ENCODE measurements at places on chromosomes 5 and 9.
A peak's percentile ranks its signal among the peaks of the same experiment; 100 is the strongest.

DNA sequence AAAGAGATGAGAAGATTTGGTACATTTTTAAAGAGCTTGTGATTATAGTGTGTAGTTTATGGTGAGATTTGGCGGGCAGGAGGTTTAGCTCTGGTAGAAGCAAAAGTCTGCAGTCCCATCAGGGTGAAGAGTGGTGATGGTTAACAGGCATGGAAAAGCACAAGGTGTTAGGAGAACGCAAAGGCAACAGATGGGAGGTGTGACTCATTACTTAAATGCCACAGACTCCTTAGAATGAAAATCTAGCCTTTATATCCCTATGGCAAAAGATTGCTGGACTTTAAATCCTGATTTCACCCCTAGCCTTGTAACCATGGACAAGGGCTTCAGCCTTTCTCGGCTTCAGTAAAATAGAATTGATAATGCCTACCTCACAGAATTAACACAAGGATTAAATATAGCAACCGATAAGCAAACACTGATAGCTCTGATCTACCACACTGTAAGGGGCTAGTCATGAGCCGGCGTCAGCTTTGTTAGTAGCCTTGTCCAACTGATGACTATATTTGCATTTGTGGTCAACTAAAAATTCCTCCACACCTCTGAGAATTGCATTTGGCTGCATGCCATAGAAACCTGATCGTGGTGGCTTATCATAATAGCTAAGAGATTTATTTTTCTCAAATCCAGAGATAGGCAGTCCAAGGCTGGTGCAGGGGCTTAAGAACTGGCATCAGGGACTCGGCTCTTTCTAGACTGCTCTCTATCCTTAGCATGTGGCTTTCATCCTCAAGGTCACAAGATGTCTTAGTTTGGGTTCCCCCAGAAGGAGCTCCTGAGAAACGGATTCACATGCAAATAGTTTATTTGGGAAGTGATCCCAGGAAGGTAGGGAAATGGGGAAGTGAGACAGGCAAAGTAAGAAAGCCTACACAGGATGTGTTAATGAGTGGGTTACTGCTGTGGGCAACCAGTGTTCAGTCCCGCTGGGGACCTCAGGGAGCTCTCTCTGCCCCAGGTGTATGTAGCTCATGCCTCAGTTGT lies 19.6 kb downstream of the MFAP3 start:
- no peak for DNase-seq

DNA sequence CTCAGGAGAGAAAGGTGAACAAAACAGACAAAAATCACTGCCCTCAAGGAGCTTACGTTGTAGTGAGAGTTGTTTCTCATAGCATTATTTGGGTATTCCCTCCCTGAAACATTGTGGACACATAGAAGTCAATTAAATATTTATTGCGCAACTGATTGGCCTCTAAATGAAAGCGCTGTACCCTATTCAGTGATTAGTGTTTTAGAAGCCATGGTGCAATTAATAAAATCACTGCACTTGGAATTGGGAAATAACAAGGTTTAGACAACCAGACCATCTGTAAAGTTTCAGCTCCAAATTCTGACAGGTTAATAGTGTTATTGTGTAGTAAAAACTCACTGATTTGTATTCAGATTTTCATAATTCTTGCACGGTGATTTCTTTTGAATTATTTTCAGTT lies 35.9 kb downstream of the TNPO1 start:
- DNase-seq: no peak

DNA sequence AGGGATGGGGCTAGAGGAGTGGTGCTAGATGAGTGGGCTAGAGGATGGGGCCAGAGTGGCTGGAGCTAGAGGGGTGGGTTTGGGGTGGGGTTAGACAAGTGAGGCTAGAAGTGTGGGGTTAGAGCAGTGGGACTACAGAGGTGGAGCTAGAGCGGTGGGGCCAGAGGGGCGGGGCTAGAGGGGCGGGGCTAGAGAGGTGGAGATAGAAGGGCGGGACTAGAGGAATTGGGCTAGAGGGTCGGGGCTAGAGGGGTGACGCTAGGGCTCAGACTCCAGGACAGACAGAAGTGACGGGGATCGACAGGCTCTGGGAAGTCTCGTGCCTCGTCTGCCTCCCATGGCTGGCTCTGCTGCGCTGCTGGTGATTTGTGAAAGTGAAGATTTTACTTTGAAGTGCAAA lies 31.0 kb upstream of the TENT4A start:
- no peak for DNase-seq

- no peak for DNase-seq
These were observed 36.4 kb downstream of the PARP8 start for GRCh38 chr5:50702615-50703366.

DNA sequence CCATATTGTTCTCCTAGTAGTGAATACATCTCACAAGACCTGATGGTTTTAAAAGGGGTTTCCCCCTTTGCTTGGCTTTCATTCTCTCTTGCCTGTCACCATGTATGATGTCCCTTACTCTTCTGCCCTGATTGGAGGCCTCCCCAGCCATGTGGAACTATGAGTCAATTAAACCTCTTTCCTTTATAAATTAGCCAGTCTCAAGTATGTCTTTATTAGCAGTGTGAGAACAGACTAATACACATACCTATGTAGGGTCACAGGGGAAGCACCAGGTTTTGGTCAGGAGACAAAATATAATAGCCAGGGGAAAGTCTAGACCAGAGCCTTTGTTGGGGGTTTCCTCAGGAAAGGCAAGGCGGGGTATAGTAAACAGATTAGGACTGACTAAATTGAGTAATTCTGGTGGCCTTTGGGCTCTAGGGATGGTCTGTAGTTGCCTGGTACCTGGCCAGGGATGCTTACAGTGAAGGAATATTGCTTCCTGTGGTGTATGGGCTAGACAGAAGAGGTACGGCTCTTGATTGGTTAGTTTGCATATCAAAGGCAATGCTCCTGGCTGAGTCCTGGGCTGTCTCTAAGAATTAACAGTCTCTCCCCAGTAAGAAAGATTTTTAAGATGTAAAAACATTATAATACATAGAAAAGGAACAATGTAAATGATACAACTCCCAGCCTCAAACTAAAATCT lies 254.5 kb downstream of the ELAVL2 start:
- no peak for DNase-seq

DNA sequence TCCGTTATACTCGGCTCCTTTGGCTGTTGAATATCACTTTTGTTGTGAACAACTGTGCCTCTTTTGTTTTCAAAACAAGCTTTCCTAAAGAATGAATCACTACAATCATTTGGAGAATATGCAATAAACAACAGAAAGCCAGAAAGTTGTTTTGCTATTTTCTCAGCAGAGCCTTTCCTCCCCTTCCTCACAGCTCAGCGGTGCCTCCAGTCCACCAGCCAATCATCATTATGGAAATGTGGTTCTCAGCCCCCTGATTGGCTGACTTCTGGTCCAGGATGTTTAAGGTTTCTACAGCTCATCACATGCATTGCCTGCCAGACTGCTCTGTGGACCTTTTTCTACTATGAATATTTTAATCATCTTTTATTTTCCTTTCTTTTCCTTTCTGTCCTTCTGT lies 9.1 kb upstream of the ZNF608 start:
- no peak for DNase-seq

GRCh38 chr9:99660191-99660636 lies 161.5 kb upstream of the NR4A3 start:
- no peak for DNase-seq

DNA sequence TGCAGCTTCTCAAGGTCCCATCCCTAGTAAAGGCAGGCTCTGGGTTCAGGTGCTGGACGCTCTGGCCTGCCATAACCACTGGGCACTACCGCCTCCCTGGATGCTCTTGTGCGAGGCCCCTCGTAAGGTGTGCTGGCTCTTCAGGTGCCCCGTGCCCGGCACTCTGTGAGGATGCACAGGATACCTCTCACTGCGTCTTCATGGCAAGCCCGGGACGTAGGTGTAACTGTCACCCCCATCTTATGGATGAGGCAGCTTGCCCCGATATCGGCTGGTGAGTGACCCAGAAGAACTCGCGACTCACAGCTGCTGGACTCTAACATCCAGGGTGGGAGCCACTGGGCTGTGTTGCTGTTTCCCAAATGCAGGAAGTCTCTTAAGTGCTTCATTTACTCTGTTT lies 79.0 kb downstream of the GTF3C4 start:
- no peak for DNase-seq

DNA sequence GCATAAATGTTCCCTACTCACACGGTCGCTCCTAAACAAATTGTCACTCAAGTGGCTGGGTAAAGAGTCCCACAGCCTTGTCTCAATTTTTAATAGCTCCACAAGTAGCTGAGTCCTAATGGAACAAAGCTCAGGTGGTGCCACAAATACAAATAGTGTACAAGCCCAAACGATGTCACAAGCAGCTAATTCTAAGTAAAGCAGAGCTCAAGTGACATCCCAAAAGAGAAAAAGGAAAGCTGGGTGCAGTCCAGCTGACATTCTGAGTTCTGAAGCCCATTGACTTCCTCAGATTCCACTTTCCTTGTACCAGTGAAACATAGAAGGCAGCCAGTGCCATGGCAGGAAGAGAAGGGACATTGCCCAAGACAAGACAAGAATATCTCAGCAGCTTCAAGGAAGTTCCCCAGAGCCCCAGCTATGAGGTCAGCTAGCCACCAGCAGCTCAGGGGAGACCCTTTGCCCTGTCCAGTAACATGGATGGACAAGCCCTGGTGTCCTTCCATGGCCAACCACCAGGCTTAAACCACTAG lies 231.2 kb upstream of the SGCD start:
- no peak for DNase-seq

DNA sequence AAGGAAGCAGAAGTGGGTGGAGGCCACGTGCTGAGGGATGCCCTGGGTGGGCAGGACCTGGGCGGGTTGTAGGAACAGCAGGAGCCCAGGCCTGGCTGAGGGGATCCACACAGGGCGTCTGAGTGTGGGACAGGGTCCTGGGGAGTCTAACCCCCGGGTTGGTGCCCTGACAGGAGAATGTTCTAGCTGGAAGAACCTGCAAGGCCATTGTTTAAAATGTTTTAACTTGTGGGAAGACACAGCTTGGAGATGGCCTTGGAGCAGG lies 33.9 kb upstream of the SUSD3 start:
- no peak for DNase-seq

DNA sequence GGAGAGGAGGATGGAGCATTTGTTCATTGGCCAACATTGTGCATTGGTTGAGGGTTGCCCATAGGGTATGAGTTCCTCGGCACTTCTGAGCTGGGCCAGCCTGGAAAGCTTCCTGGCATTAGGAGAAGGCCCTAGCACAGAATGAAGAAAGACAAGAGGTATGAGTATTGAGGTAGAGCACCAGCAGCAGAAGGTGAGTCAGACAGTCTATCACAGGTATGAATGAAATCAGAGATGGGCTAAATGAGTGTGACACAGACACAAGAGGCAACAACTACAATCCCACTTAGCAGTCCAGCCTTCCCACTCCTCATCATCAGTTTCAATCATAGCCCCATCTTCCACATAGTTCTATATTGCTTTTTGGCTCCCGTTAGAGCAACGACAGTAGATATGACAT lies 25.4 kb upstream of the TGFBR1 start:
- no peak for DNase-seq

- DNase-seq: no peak
These were observed 1581.8 kb upstream of the WWC1 start for GRCh38 chr5:166709691-166710090.

DNA sequence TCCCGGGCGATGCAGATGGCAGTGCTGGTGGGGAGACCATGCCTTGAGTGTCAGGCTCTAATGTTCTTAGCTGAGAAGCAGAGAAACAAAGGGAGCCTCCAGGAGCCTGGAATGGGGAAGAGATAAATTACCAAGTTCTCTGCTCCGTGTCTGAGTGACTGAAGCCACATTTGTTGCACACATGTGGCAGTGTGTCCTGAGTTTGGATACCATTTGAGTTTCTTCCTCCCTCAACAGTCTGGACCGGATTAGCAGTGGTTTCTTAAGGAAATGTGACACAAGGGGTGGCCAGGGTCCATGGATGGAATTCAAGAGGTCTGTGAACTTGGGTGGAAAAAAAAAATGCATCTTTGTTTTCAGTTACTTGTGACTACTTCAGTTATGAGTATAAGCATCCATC lies 50.7 kb upstream of the GARNL3 start:
- no peak for DNase-seq

- DNase-seq: no peak
These were observed 43.1 kb downstream of the PTCD2 start for GRCh38 chr5:72363166-72363802.

DNA sequence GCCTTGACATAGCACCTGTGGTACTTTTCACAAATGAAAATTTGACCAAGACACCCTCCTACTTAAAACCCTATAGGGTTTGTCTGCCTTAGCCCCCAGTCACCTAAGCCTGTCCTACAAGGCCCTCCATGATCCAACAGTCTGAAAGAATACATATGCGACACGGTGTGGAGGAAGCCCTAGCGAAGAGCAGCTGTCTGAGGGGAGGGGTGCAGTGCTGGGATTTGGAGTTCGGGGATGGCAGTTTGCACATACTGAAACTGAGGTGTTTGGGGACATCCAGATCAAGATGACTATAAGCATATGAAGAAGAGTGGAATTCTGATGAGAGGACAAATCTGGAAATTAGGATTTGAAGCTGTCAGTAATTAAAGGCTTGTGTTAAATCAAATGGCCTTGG lies 7.2 kb upstream of the MYORG start:
- DNase-seq: no peak

- no peak for DNase-seq
These were observed 467.4 kb upstream of the SEMA6A start for GRCh38 chr5:117041926-117042595.

GRCh38 chr9:15135164-15135792 lies 171.7 kb downstream of the TTC39B start:
- DNase-seq: peak; percentile 38

GRCh38 chr9:15501803-15502202 lies 9.0 kb downstream of the PSIP1 start:
- DNase-seq: no peak

DNA sequence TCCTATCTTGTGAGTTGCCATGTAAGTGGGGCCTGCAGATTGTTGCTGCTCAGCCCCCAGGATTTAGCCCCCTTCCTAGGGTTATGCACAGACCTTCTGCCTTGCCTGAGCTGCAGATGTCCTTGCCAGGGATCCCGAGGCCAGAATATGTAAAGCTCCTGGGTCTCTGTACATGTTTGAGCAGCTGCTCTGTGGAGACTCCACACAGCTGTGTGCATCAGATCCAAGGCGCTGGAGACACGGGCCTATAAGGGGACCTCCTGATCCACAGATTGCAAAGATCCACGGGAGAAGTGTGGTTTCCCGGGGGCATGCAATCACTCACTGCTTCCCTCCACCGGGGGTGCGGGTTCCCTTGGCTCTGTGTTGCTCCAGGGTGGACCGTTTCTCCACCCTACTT lies 28.9 kb downstream of the TAF11L14 start:
- DNase-seq: no peak

All from stimulated activated CD4-positive, alpha-beta T cell treated with anti-CD3 and anti-CD28 coated beads, Interleukin-2, amount 100 ng/mL, for 24 hours (primary cell).